BE2C (cell line): ENCODE measurements at places on chromosomes 1 and 21.

- no peak for DNase-seq
Observed at GRCh38 chr1:160519642-160520435, 3.2 kb downstream of the SLAMF6 start.

DNA sequence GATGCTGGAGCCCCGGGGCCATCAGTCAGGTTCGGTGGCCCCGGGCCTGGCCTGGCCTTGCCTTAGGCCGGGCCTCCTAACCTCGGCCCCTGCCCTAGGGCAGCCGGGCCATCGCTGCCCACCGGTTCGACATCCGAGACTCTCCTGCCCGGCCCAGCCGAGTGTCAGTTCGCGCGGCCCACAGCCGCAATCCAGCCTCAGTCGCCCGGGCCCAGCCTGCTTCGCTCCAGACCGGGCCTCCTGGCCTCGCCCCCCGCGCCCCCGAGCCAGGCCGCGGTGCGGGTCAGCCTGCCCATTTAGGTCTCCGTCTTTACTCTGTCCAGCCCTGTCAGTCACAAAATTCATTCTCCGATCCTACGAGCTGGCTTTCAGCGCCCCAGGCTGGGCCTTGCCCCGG, 777 bp downstream of the LRRC41 start:
- DNase-seq = peak; percentile 13

GRCh38 chr1:10608690-10609089, 133.9 kb downstream of the PEX14 start:
- DNase-seq = no peak

GRCh38 chr1:89440911-89441310, 77.1 kb downstream of the GBP6 start:
- DNase-seq = no peak

DNA sequence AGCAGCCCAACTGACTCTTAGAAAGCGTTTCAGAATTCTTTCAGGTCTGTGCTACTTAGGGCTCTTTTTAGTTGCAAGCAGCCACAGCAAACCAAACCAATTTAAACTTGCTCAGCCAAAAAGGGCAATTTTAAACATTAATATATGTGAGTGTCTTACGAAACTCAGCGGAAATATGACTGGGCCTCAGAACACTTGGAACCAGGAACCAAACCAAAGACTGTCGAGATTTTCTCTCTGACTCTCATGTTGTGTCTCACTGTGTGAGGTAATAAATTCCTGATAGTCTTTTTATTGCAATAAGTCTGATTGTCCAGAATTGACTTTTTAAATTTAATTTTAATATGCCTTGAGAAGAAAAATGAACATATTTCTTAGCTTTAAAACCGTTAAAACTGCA, 122.3 kb downstream of the SYF2 start:
- DNase-seq = no peak

DNA sequence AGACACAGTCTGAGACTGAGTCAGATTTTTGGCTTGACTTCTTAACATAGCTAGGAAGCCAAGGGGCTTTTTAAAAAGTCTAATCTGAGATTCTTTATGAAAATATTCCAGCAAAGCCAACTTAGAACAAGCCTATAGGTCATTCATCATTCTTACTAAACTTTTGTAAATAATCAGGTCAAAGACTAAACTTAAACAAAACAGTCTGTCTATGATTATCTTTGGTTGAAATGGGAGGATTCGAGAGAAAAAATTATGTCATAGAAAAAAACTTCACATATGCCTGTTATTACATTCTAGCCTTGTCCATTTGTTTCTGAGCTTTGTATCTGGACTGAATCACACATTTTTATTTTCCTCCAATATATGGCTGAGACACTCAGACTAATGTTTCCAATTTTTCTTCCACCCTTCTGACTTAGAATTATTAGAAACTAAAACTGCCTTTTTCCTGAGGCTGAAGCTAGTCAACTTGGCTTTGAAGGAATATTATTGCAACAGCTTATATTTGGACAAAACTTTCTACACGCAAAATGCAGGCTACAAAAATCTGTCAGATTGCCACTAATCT, 83.3 kb downstream of the ETS2 start:
- DNase-seq = no peak

DNA sequence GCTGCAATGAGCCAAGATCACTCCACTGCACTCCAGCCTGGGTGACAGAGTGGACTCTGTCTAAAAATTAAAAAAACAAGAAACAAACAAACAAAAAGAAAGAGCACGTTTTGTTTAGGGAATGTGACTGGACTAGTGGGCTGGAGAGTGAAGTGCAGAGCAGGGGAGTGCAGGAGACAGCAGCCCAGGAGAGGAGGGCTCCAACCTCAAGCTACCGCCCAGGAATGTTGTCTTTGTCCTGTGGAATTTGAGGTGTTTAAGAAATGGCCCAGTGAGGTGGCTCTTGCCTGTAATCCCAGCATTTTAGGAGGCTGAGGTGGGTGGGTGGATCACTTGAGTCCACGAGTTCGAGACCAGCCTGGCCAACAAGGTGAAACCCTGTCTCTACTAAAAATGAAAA, 42.4 kb upstream of the MTF2 start:
- DNase-seq = no peak

- no peak for DNase-seq
Observed at GRCh38 chr1:247360116-247360898, 28.6 kb upstream of the ZNF496 start.

- DNase-seq = no peak
Observed at GRCh38 chr1:58608945-58609344, 31.9 kb upstream of the TACSTD2 start.

DNA sequence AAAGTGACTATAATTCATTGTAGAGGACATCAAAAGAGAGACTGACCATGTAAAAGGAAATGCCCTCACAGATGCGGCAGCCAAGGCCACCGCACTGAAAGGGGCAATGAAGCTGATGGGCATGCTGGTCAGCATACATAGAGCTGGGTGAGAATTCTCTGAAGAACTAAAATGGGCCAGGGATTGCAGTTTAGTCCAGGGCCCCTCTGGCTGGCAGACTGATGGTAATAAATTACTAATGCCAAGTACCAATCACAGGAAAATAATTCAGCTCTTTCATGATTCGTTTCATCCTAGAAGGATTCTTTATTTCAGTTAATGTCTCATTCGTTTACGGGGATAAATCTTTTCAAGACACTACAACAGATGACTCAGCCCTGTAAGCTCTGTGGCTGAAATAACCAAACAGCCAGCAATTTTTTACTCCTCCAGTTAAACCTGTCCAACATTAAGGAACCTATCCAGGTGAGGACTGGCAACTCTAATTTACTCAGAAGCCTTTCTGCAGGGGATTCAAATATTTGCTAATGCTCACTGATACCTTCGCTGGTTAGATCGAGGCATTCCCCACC, 56.9 kb upstream of the MAP1LC3C start:
- no peak for DNase-seq

DNA sequence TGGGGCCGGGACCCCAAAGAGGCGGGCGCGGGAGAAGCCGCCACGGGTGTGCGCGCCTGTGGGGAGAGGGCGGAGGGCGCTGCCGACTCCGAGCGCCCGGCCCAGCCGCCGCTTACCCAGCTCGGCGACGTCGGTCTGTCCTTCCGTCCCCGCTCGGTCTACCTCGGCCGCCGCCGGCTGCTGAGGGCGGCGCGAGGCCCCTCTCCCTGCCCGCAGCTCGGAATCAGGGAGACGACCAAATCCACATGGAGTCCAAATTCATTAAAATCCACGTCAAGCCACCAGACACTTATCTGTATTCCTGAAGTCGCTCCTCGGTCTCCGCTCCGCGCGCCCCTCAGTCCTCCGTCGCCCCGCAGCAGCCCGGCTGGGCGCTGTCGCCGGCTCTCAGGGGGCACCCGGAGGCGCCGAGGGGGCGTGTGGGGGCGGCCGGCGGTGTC, 637 bp downstream of the PLXNA2 start:
- DNase-seq = no peak

DNA sequence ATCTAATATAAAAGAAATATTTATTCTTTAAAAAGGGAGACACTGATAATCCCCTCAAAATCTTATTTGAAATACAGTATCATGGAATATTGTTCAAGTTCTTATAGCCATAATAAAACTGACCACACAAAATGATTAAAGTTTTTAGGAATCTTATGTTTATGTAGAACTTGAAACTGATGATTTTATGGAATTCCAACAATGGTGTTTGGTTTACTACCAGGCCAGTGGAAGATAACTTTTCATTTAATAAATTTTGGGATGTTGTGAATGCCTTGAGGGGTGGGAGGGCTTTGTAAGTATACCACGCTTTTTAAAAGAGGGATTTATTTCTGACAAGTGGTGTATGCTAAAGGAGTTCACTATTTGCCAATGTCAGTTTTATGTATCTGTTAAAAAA, 87.7 kb downstream of the RAB3GAP2 start:
- no peak for DNase-seq

GRCh38 chr1:115184260-115184950, 95.1 kb upstream of the TSPAN2 start:
- no peak for DNase-seq

GRCh38 chr1:201896951-201897391, 8.3 kb downstream of the SHISA4 start:
- no peak for DNase-seq

- DNase-seq = no peak
Observed at GRCh38 chr1:103783944-103784377, 34.3 kb downstream of the AMY1C start.

DNA sequence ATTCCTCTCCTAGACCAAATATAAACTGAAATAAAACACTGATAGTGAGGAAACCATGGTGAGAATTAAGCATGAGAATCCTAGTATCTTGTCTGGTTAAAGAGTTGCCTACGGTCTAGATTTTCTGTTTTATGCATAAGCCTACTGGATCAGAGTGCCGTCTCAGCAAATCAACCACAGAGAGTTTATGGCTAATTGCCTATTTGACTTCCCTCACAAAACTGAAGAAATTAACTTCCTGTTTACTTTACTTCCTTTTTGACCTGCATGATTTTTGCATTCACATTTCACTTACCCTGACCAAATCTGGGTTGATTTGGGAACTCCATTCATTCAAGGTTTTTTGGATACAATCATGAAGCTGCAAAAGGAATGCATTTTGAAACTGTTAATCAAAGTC, 5.0 kb downstream of the GCLM start:
- DNase-seq = no peak

GRCh38 chr1:78916986-78917385, 89.5 kb downstream of the ADGRL4 start:
- no peak for DNase-seq

- DNase-seq = no peak
Observed at GRCh38 chr21:45873866-45874265, 107.7 kb upstream of the COL6A1 start.

DNA sequence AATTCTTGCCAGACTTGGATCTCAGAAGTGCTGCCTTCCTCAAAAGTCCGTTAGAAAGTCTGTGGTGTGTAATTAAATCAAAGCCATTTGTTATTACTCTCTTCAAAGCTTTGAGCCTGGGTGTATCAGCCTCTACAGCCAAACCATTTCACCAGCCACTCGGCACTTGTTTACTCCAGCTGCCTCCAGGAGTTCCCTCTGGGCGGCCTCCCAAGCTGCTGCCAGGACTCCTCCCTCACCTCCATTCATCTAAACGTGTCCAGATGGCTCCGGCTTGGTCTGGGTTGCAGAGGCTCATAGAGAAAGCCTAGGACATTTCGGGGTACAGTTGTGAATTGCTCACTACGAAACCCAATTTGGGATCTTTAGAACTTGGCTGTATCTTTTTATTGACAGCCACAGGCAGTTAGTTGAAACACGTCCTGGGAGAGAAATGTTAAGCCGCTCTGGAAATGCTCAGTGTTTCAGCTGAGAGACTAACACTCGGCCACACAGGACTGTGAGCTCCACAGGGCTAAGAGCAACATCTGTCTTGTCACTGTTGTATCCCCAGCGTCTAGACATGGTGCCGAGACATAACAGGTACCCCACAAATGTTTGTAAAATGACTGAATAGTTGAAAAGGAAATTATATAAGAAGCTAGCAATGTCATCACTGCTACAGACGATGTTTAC, 116.9 kb upstream of the NGF start:
- DNase-seq = no peak

DNA sequence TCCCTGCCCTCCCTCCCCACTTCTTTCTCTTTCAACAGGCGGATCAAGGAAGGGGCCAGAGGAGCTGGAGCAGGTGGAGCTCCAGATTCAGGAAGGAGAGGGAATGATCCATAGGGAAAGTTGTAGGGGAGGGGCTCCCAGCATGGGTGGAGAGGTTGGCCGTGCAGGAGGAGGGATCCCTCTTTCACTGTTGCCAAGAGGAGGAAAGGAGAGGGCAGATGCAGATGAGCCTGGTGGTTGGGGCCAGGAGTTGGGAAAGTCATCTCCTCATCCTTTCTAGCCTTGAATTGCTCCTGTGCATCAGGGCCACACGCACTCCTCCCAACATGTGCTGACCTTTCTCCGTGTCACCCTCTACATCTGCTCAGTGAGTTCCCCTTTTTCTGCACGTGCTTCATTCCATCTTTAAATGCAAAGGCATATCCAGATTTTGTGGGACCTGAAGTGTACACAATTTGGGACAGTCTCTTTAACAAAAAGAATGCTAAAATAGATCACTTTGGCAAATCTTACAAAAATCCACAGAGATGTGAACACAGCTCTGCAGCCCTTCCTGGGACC, 32.4 kb downstream of the ZBTB18 start:
- no peak for DNase-seq

DNA sequence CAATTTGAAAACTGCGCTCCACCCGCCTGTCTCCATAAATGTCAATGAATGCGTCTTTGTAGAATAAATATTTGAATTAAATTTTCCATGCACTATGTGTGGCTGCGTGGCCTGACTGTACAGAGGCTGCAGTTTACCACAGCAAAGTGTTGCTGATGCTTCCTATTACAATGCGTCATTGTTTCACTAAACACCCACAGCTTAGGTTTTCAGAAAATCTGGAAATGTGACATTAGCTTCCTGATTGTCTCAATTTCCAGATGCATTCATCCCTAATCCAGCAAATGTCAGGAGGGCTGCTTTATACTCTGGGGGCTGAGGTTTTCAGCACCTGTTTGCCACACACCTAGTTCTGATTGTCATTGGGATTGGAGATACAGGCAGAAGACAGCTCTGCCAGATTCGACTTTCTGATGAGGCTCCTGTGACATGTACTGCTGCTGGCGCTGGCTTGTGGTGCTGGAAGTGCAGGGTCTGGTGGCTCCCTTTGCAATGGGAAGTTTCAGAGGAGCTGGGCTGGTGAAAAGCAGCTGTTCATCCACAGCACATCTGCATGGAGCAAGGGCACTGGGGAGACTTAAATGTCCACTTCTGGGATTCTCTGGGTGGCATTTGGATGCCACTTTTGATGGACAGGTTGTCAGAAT, 40.0 kb downstream of the URB2 start:
- no peak for DNase-seq

- DNase-seq = no peak
Observed at GRCh38 chr21:16625491-16625890, 887.4 kb upstream of the CXADR start.
